ENCODE measurements at places on chromosomes 4 and X. TPM values are rescaled to one million over a fixed set of nuclear protein-coding genes. Genes with fewer than 3 reads are reported as not detected.

JADE3 gene
- total RNA-seq, result 1.8 TPM

EREG gene
- not detected for total RNA-seq

PDHA1 gene
- total RNA-seq, result 30.9 TPM

ALB gene
- 51.5 TPM for total RNA-seq

RHOXF1 gene
- total RNA-seq, result not detected

UGT2A1 gene
- not detected for total RNA-seq

MAOB gene
- 4.6 TPM for total RNA-seq

HHIP gene
- 2.2 TPM for total RNA-seq

TBL1X gene
- 15.4 TPM for total RNA-seq

FGB gene
- 37.0 TPM for total RNA-seq

APEX2 gene
- 31.5 TPM for total RNA-seq

GYPB gene
- not detected for total RNA-seq

P2RY4 gene
- 1.3 TPM for total RNA-seq

CDX4 gene
- not detected for total RNA-seq

FRMPD4 gene
- not detected for total RNA-seq

COL25A1 gene
- total RNA-seq, result 5.6 TPM

SHROOM4 gene
- total RNA-seq, result 25.3 TPM

CLDN22 gene
- total RNA-seq, result not detected

KLKB1 gene
- not detected for total RNA-seq

SLC49A3 gene
- total RNA-seq, result 17.7 TPM

MAMLD1 gene
- 15.4 TPM for total RNA-seq

HMX1 gene
- not detected for total RNA-seq

TEX13B gene
- not detected for total RNA-seq

SFRP2 gene
- total RNA-seq, result 56.2 TPM

NWD2 gene
- 0.64 TPM for total RNA-seq

KCTD8 gene
- 0.43 TPM for total RNA-seq

SLC10A3 gene
- 66.2 TPM for total RNA-seq

NALF2 gene
- 0.43 TPM for total RNA-seq

PAK3 gene
- 0.64 TPM for total RNA-seq

LINC00632 gene
- total RNA-seq, result 93.2 TPM

SPIN3 gene
- total RNA-seq, result 3.9 TPM

ADH4 gene
- total RNA-seq, result 0.96 TPM

ENAM gene
- total RNA-seq, result not detected

MAGEC1 gene
- total RNA-seq, result not detected

ARHGEF6 gene
- total RNA-seq, result 17.6 TPM

XG gene
- 1.3 TPM for total RNA-seq

LAGE3 gene
- 52.0 TPM for total RNA-seq

CCDC160 gene
- total RNA-seq, result not detected

PF4V1 gene
- total RNA-seq, result not detected

CAMK2D gene
- total RNA-seq, result 23.8 TPM

GALNTL6 gene
- total RNA-seq, result not detected

FHIP1A gene
- total RNA-seq, result not detected

LRIT3 gene
- total RNA-seq, result not detected

SSX3 gene
- not detected for total RNA-seq

ADH1B gene
- total RNA-seq, result 650 TPM

SAP30 gene
- total RNA-seq, result 9.3 TPM

CENPVL1 gene
- total RNA-seq, result not detected

IL1RAPL2 gene
- not detected for total RNA-seq

SLC6A14 gene
- total RNA-seq, result not detected

SATL1 gene
- total RNA-seq, result not detected

MAGEE2 gene
- not detected for total RNA-seq

CLNK gene
- not detected for total RNA-seq

KDR gene
- total RNA-seq, result 22.9 TPM

TRPC3 gene
- 1.1 TPM for total RNA-seq

NLGN4X gene
- total RNA-seq, result 1.4 TPM

TLL1 gene
- 7.8 TPM for total RNA-seq

REELD1 gene
- total RNA-seq, result not detected

PNMA6A gene
- 0.32 TPM for total RNA-seq

ELF4 gene
- total RNA-seq, result 25.7 TPM
